ENCODE measurements at places on chromosomes 4 and X.
A peak's percentile ranks its signal among the peaks of the same experiment; 100 is the strongest.

GRCh38 chrX:97682991-97683840 lies 799.5 kb downstream of the RPA4 start:
- H3K27me3 ChIP-seq = peaks cover 1% of the 10 kb centered on the region
- H3K27ac ChIP-seq = no peak overlapping the region
- no peak overlapping the region for H3K4me3 ChIP-seq
- no peaks in the 10 kb centered on the region for H3K4me1 ChIP-seq

DNA sequence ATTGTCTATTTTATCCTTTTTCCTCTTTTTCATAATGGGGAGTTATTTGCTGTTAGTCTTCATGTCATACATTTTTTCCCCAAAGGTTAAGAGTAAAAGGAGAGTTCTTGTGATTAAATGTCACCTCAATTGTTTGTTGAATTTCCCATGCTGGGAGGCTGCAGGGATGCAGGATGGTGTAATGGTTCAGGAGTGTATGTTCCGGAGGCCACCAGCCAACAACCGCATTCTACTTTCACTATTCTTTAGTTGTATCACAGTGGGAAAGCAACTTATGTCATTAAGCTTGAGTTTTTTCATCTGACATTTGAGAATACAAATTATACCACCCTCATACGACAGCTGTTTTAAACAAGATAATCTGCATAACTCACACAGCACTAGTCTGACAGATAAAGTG lies 15.4 kb downstream of the AFP start:
- H3K27ac ChIP-seq = no peak overlapping the region
- DNase-seq = no peak
- H3K36me3 ChIP-seq = no peaks in the 10 kb centered on the region
- H3K4me1 ChIP-seq = no peaks in the 10 kb centered on the region

DNA sequence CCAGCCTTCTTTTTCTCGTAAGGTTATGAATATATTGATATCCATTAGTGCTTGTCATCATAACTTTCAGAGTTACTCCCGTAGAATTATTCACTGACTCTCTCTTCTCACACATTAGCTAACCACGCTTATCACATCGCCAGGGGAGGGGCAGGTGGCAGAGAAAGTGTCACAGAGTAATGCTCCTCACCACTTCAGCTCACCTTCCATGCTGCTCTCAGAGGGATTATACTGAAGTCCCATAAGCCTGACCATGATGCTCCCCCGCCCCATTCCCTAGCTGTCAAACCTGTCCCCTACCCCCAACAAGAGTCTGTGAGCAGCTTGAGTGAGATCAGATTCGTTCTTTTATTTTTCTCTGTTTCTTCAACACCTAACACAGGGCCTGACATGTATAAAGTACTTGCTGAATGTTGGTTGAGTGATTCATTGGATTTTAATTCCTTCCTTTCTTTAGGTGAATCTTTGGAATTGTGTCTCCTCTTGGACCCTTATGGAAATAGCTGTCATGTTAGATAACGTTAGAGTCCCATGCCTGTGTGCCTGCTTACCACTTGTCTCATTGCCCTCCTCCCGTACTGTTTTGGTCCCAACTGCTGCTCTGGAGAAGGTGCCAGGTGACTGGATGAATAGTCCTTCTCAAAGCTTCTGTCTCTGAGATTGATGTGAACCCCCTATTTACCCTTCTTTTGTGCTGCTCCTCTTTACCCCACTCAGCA lies 55.1 kb downstream of the RS1 start:
- H3K36me3 ChIP-seq = peaks cover 5% of the 10 kb centered on the region
- H3K27ac ChIP-seq = no peak overlapping the region
- no peak overlapping the region for H3K4me3 ChIP-seq
- no peak for DNase-seq

GRCh38 chr4:6984612-6985425 lies 58.4 kb upstream of the TADA2B start:
- peak overlapping the region; percentile 97 for H3K4me3 ChIP-seq
- DNase-seq = no peak
- peaks cover 42% of the 10 kb centered on the region for H3K4me1 ChIP-seq
- peak overlapping the region; percentile 94 for H3K27ac ChIP-seq
- H3K27me3 ChIP-seq = no peaks in the 10 kb centered on the region

- H3K27ac ChIP-seq = no peak overlapping the region
- H3K36me3 ChIP-seq = no peaks in the 10 kb centered on the region
Measured at GRCh38 chr4:188821500-188821899, 682.3 kb downstream of the TRIML1 start.

DNA sequence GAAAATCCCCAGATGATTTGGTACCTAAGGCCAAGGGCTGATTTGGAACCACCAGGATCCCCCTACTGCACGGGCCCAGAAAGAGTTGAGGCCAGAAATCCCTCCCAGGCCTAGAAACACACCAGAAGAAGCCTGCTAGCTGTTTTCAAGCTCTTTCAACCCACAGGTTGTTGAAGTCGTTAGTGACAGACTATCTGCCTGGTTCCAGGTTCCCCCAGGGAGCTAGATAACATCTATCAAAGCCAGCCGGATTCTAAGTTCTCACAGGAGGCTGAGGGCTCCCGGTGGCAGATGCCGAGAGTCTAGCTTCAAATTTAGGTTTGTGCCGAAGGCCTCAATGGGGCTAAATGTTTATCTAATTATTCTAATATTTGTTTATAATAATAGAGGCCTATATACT lies 132.0 kb upstream of the ATP6AP2 start:
- no peak overlapping the region for H3K27ac ChIP-seq
- H3K4me1 ChIP-seq = peaks cover 4% of the 10 kb centered on the region
- DNase-seq = no peak
- no peaks in the 10 kb centered on the region for H3K27me3 ChIP-seq
- H3K4me3 ChIP-seq = no peak overlapping the region

- no peak overlapping the region for H3K27ac ChIP-seq
- peak; percentile 4 for DNase-seq
- peaks cover 8% of the 10 kb centered on the region for H3K4me1 ChIP-seq
Measured at GRCh38 chrX:136209016-136209738, 42.0 kb downstream of the MAP7D3 start.

GRCh38 chr4:3821580-3822229 lies 55.5 kb downstream of the ADRA2C start:
- no peak overlapping the region for H3K27ac ChIP-seq
- H3K4me3 ChIP-seq = no peak overlapping the region
- DNase-seq = no peak
- no peaks in the 10 kb centered on the region for H3K4me1 ChIP-seq
- H3K36me3 ChIP-seq = peaks cover 3% of the 10 kb centered on the region

GRCh38 chr4:30763321-30763727 lies 43.2 kb downstream of the PCDH7 start:
- no peak overlapping the region for H3K27ac ChIP-seq
- H3K4me1 ChIP-seq = no peaks in the 10 kb centered on the region
- no peak overlapping the region for H3K4me3 ChIP-seq
- no peak for DNase-seq

GRCh38 chrX:140697618-140698017 lies 11.9 kb upstream of the LINC00632 start:
- no peak overlapping the region for H3K4me3 ChIP-seq
- no peak overlapping the region for H3K27ac ChIP-seq
- H3K36me3 ChIP-seq = no peaks in the 10 kb centered on the region
- H3K4me1 ChIP-seq = no peaks in the 10 kb centered on the region

- no peak for DNase-seq
- H3K36me3 ChIP-seq = no peaks in the 10 kb centered on the region
- H3K27me3 ChIP-seq = no peaks in the 10 kb centered on the region
- H3K4me1 ChIP-seq = no peaks in the 10 kb centered on the region
- H3K27ac ChIP-seq = no peak overlapping the region
Measured at GRCh38 chr4:124331781-124332180, 380.8 kb downstream of the ANKRD50 start.

Measured in effector memory CD8-positive, alpha-beta T cell (primary cell).